ENCODE measurements at places on chromosomes 12 and 14.

DNA sequence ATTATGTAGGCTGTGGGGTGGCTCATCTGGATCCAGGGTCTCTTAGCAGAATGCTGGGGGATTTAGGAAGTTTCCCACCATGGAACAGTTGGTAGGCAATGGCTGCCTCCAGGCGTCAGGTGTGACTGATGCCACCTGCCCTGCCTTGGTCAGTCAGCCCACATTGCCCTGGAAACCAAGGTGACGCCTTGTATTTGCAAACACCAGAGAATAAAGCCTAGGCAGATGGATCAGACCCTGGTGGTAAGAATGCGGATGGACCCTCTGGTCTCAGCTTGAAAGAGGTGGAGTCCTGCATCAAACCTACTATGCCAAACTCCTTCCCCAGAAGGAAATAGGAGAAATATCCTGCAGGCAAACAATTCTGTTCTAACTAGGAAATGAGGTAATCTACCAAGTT lies 38.2 kb downstream of the NCKAP5L start:
- no peak overlapping the region for H3K4me3 ChIP-seq
- no peaks in the 10 kb centered on the region for H3K27me3 ChIP-seq
- H3K36me3 ChIP-seq, result no peaks in the 10 kb centered on the region
- H3K4me1 ChIP-seq, result no peaks in the 10 kb centered on the region
- no peak for DNase-seq
- no peak overlapping the region for H3K27ac ChIP-seq

DNA sequence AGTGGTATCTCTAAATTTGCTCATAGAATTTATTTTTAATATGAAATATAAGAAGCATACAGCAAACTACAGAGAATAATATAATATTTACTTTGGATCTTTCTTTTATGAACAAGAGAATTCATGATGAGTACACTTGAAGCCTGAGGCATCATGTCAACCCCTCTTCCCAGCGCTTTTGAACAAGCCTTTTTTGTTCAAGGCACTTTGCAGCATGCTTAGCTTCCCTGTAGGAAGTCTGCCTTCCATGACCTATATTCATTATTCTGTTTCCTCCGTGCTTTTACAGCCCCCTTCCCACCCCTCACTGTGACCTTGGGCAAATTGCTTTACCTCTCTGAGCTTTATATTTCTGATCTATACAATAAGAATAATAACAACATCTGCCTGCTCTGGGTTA lies 41.6 kb downstream of the SCN8A start:
- no peaks in the 10 kb centered on the region for H3K27me3 ChIP-seq
- H3K27ac ChIP-seq, result no peak overlapping the region
- H3K4me1 ChIP-seq, result no peaks in the 10 kb centered on the region
- no peak overlapping the region for H3K4me3 ChIP-seq
- DNase-seq, result no peak

DNA sequence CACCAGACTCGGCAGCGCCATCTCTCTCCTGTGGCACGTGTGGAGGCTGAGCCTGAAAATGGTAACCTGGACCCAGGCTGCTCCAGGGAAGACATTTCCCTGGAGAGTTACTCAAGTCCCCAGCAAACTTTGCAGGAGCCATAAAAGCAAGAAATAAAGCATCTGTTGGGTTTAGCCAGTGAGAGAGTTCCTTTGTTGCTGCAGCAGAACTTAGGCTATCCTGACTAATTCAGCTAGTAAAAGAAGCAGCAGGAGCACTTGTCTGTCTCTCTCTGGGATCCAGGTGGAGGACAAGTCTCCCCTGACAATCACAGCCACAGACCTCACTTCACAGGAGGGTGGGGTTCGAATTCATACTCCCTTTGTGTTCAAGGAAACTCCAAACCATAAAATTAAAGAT lies 79.2 kb upstream of the DIO3 start:
- no peak overlapping the region for H3K4me3 ChIP-seq
- no peaks in the 10 kb centered on the region for H3K27me3 ChIP-seq
- no peak for DNase-seq
- no peaks in the 10 kb centered on the region for H3K36me3 ChIP-seq
- no peak overlapping the region for H3K27ac ChIP-seq
- no peaks in the 10 kb centered on the region for H3K4me1 ChIP-seq

- no peak for DNase-seq
- H3K4me3 ChIP-seq, result no peak overlapping the region
- no peak overlapping the region for H3K27ac ChIP-seq
- no peaks in the 10 kb centered on the region for H3K36me3 ChIP-seq
- H3K4me1 ChIP-seq, result no peaks in the 10 kb centered on the region
Measured at GRCh38 chr12:48176417-48176751, 7.1 kb upstream of the CCDC184 start.

GRCh38 chr12:87246726-87247125 lies 782.5 kb downstream of the C12orf50 start:
- no peaks in the 10 kb centered on the region for H3K4me1 ChIP-seq
- no peaks in the 10 kb centered on the region for H3K27me3 ChIP-seq
- DNase-seq, result no peak
- H3K4me3 ChIP-seq, result no peak overlapping the region
- no peaks in the 10 kb centered on the region for H3K36me3 ChIP-seq

- no peaks in the 10 kb centered on the region for H3K27me3 ChIP-seq
- no peak for DNase-seq
- H3K36me3 ChIP-seq, result no peaks in the 10 kb centered on the region
- no peak overlapping the region for H3K4me3 ChIP-seq
- H3K27ac ChIP-seq, result no peak overlapping the region
- no peaks in the 10 kb centered on the region for H3K4me1 ChIP-seq
Measured at GRCh38 chr12:127888943-127889719, 377.8 kb upstream of the TMEM132C start.

All from B cell (primary cell).